Dorsolateral prefrontal cortex (tissue), 122 donors: ENCODE measurements at places on chromosomes 16 and 17. TPM values are rescaled to one million over a fixed set of nuclear protein-coding genes. Genes with fewer than 3 reads are reported as not detected.

Gene MYH3
- total RNA-seq, result 2.7 TPM

Gene LGALS9C
- total RNA-seq, result not detected

Gene HAS3
- total RNA-seq, result 4.5 TPM

Gene MYO1D
- 68.8 TPM for total RNA-seq

Gene SULT1A4
- total RNA-seq, result 2.7 TPM

Gene GOT2
- 144 TPM for total RNA-seq

Gene CTRB2
- not detected for total RNA-seq

Gene TBX2
- 6.9 TPM for total RNA-seq

Gene SPHK1
- 2.6 TPM for total RNA-seq

Gene DBNDD1
- total RNA-seq, result 71.8 TPM
